Fibroblast of gingiva (primary cell): ENCODE measurements at places on chromosomes 3 and 15.

DNA sequence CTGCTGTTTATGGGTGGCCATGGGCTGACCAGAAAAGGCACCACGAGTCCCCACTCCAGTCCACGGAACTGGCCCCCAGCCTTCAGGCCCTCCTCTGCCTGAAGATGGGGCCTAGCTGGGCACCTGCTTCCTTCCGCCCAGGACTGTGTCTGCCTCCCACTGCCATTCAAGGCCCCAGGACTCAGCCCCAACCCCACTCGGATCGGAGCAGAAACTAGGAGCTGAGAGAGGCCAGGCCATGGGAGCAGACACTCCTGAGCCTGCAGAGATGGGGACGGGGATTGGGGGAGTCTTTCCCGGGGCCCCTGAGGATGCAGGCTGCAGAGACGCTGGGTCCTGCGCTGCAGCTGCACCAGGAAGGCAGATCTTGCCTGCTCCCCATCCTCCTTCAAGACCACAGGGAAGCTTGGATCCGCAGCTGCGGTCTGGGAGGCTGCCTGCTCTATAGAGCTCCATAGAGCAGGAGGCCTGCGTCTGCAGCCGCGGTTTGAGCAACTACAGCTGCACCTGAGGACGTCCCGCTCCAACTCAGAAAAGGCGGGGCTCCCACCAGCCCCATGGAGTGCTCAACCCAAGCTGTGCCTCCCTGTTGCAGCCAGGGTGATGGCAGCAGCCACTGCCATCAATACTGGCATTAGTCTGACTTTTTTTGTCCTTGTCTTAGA lies 383.9 kb upstream of the TMCO5A start:
- DNase-seq, result no peak

- DNase-seq, result peak; percentile 94
These were observed 7.9 kb downstream of the ARRDC4 start for GRCh38 chr15:97968380-97968779.

GRCh38 chr3:56829533-56829932 lies 27.8 kb upstream of the ARHGEF3 start:
- no peak for DNase-seq

GRCh38 chr15:39598186-39598850 lies 17.4 kb downstream of the THBS1 start:
- DNase-seq, result peak; percentile 85

GRCh38 chr3:132593947-132594323 lies 3.1 kb upstream of the ACKR4 start:
- peak; percentile 59 for DNase-seq

DNA sequence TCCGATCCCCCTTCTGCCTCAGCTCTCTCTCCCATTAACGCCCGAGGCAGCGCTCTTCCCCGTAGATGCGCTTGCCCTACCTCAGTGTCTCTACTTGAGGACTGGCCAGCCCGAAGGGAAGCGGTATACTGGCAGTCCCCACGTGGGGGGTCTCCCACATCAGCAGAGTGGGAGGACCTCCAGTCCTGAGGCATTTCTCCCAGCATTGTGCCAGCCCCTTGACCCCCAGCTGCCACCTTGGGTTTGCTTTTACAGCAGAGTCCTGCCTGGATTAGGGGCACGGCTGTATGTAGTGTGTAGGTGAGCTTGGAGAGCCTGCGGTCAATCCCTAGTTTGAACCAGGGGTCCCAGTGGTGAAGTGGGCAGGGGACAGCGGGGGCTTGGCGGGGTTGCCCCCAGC lies 767 bp downstream of the SEMA3F start:
- no peak for DNase-seq

DNA sequence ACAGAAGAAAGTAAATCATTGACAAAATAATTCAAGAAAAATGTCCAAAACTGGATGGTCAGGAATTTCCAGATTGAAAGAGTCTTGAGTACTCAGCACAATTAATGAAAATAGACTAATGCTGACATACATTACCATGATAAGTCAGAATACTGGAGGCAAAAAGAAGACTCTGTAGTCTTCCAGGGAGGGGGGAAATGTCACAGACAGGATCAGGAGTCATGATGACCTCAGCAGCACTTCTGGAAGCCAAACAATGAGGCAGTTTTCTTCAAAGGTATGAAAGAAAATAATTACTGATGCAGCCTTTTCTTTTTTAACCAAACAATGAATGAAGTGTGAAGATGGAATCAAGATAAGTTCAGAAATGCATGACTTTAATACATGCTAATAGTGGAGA lies 30.1 kb upstream of the SLC22A13 start:
- DNase-seq, result no peak

DNA sequence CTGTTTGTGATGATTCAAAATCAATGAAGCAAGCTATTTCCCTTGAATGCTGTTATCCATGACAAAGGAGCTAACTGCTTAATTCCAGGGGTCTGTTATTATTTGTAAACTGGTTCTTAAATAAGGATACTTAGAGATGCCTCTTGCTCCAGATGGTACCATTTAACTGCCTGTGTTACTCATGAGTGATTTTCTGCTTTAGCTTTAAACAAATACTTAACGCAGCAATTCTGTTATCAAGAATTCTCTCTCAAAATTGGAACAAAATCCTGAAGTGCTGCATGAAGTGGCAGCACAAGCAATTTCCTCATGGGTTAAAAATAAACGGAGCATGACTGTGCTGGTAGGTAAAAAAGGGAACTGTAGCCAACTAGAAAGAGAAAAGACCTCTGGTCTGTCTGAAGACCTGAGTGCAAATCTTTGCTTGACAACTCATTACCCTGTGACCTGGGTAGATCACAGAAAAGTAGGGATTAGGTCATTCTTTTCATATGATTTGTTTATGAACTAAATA lies 62.5 kb upstream of the GBE1 start:
- DNase-seq, result peak; percentile 5
